Stimulated activated CD8-positive, alpha-beta memory T cell treated with anti-CD3 and anti-CD28 coated beads, Interleukin-12 subunit alpha, Interleukin-12 subunit beta, amount 100 ng/mL, for 4 hours (primary cell): ENCODE measurements at places on chromosomes 11 and 22.

GRCh38 chr11:10908215-10908951, 50.5 kb upstream of the ZBED5 start:
- DNase-seq, result no peak

- no peak for DNase-seq
These were observed 114.7 kb downstream of the CSTPP1 start for GRCh38 chr11:47051217-47051616.

DNA sequence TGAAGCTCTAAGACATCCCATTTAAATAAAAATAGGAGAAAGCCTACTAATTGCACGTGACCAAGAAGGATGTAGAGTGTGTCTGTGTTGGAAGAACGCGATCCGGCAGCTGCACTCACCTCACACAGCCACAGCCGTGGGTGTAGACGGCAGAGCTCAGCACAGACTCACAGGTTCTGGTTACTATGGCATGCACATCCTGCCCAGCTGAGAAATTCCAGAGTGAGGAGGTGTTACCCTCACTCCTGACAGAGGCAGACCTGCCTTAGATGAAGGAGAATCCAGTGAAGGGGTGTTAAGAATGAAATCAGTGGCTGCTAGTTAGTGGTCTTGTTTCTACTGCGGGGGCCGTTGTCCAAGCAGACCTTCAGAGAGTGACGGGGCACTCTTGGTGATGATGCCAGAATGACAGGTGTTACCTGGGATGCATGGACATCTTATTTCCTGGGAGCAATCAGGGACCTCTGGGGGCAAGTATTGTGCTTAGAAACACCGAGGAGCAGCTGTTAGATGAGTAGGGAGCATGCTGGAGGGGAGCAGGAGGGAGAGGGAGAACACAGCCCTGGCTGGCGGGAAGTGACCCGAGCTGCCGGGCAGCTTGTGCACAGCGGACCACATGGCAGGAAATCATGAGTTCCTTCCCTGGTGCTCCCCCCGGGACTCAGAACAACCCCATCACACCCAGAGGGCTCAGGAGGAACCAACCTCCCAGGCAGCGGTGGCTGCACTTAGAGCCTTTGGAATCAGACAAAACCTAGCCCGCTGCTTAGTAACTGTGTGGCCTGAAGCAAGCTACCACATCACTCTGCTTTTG, 12.3 kb downstream of the KCNJ5 start:
- DNase-seq, result no peak

- DNase-seq, result no peak
These were observed 58.5 kb downstream of the UBASH3B start for GRCh38 chr11:122714004-122714403.

GRCh38 chr11:44282620-44283019, 27.3 kb downstream of the ALX4 start:
- no peak for DNase-seq

DNA sequence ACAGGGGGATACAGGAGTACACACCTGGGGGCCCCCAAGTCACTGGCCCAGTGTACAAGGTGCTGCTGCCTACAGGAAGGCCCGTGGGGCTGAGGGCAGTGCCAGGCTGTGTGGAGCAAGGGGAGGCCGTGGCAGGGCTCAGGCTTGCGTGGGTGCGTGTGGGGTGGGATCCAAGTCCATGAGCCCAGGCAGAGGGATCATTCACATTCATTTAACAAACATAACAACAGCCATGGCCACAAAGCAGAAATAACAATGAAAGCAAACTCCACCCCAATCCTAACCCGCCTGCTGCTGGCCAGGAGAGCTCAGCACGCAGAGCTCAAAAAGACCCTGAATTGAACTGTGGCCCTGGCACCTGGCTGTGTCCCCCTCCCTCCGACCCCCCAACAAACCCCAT, 17.0 kb upstream of the SCGB1A1 start:
- no peak for DNase-seq

DNA sequence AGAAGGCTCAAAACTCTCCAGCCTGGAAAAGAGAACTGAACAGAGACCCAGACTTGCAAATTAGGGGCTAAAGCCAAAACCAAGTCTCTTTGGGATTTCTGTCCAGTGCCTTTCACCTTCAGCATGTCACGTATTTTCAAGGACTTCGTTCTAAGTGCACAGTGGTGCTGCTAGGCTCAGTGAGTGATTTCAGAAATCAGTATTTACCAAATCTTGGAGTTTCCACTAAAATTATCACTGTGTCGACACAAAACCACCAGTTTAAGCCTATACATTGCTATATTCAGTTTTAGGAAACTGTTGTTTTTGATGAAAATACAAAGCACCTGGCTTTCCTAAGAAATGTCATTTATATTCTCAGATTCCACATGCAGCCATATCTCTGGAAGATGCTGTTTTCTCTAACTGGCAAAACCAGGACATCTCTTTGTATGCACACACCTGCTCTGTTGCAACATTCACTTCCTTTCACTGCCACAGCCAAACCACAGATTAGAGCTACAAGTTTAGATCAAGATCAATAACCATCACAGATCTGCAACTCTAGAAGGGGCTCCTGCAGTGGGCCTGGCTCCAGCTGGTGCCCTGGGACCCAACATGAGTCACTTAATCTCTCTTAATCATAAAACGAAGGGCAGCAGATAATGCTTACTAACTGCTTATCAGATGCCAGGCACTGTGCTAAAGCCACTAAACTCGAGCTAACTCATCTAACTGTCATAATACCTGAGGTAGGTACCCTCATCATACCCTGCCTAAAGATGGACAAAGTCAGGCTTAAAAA, 22.3 kb downstream of the SMCO4 start:
- no peak for DNase-seq

DNA sequence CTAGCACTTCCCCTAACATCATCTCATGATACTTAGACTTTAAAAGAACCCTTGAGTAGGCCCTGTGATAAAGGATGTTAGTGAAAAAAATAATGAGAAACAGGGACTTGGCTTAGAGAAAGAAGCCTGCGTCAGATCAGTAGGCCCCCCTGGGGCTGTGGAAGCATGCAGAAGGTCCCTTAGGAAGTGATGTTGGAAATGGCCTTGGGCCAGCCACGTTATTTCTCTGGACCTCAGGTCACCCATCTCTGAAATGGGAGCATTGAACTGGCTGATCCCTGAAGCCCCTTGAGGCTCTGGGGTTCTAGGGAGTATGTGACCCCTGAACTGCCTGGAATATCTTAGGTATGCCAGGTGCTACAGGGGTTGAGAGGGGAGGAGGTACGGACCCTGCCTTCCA, 40.2 kb downstream of the MCM5 start:
- no peak for DNase-seq

GRCh38 chr11:108697872-108698473, 33.1 kb downstream of the DDX10 start:
- DNase-seq, result no peak

DNA sequence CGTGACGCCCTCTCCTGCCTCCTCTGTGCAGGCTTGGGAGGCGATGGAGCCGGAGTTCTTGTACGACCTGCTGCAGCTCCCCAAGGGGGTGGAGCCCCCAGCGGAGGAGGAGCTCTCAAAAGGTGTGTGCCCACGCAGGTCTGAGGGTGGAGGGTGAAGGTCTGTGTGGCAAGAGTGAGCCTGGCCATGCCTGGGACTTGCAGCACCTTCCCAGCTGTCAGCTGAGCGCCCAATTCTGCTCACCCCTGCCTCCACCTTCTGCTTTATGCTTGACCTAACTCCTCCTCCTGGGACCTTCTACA, 2.5 kb downstream of the PARVG start:
- no peak for DNase-seq

DNA sequence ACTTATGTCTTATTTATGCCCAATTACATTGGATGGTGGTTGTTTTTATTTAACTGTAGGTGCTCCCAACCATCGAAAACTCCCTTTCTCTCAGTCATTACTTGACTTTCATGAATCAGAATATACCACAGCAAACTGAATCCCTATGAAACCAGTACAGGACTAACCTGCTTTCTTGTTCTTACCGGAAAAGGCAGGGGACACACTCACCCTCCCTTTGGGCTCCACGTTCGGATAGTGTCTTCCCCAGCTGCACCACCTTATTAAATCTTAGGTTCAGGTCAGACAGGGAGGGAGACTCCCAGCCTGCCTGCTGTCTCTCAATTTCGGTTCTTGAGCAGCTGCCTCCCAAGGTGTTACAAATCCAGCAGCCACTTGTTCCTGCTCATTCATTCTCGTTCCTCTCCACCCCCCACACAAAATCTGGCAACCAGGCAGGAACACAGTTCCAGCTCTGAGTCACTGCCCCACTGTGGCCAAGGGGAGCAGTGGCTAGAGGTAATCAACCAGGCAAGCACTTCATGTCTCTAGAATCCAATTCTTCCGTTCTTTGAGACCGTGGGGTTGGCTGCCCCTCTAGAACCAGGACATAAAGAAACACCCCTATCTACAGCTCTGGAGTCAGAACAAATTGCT, 133.0 kb downstream of the PLEKHA7 start:
- no peak for DNase-seq

GRCh38 chr11:22802861-22803260, 26.7 kb downstream of the SVIP start:
- DNase-seq, result no peak

GRCh38 chr22:42438293-42438650, 6.1 kb upstream of the NFAM1 start:
- no peak for DNase-seq

GRCh38 chr11:96256215-96257011, 86.6 kb downstream of the MAML2 start:
- no peak for DNase-seq

- no peak for DNase-seq
These were observed 150.2 kb downstream of the TEAD1 start for GRCh38 chr11:12824281-12825041.

- DNase-seq, result no peak
These were observed 26.2 kb upstream of the LDLRAD3 start for GRCh38 chr11:35917676-35918075.

DNA sequence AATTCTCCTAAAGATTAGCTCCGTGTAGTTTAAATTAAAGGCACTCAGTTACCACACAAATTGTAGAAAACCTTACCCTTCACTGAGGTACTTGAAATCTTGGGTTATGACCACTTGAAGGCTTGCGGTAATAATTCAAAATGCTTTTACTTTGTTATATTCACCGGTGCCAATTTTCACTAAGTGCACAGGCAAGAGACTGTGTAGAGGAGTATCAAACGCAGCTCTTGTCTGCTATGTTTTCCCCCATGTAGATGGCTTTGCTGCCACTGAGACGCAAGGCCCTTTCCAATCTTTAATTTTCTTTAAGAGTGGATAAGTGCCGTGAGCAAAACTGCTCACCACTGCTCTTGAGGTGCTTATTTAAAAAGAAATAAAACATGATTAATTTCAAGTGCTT, 155.8 kb downstream of the CADM1 start:
- DNase-seq, result no peak

GRCh38 chr11:42778193-42778592, 533.6 kb upstream of the API5 start:
- no peak for DNase-seq

DNA sequence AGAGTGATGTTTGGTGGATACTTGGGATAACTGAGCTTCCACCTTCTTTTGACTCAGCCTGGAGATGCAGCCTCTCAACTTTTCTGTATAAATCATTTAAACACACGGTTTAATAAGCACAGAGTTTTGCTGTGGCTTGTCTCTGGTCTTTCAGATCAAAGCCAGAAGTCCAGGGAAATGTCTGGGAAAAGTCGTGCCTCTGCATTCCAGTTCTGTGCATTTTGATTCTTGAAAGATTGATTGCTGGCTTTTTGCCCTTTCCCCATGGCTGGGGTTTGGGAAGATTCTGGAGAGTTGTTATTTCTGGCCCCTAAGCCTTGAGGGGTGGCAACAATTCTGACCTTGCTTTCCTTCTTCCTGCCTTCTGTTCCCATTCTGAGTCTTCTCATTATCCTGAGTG, 154.1 kb downstream of the COMMD9 start:
- no peak for DNase-seq

- DNase-seq, result no peak
These were observed 5.8 kb upstream of the MS4A18 start for GRCh38 chr11:60718524-60719316.

GRCh38 chr11:34680918-34681586, 60.2 kb downstream of the EHF start:
- no peak for DNase-seq

DNA sequence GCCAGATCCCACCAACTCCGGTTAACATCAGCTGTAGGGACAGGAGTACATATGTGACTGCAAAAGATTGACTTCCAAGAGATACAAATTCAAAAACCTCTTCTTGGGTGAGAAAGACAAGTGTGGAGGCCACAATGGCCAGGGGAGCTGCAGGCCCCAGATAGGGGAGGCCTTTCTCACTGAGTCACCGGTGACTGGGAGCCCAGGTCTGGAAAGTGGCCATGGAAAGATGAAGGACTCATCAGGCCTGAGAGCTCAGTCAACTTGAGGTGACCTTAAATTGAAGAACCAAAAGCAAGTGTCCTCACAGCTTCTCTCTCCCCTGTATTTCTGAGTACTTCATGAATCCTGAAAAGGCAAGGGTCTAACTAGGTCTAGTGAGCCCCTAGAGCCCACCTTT, 90.4 kb upstream of the CLPB start:
- no peak for DNase-seq
